ENCODE measurements at places on chromosomes 12 and 14.

- DNase-seq: peak; percentile 48
Measured at GRCh38 chr12:54300732-54301427, at the start of gene NFE2. Gene NFE2 (minus strand): TSS chr12:54301015. CDS start chr12:54295248, 5,767 bp downstream.

DNA sequence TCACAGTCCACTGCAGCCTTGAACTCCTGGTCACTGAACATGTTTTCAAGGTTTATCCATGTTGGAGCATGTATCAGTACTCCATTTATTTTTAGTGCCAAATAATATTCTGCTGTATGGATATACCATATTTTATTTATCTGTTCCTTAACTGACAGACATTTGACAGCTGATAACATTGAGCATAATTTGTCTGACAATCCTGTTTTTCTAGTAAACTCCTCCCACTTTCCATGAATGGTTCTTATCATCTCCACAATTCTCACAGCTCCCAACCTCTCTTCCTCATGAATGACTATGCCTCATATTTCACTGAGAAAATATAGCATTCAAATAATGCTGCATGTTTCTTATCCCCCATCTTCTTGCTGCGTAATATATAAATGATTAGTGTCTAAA, 33.3 kb downstream of the COCH start:
- no peak for DNase-seq

DNA sequence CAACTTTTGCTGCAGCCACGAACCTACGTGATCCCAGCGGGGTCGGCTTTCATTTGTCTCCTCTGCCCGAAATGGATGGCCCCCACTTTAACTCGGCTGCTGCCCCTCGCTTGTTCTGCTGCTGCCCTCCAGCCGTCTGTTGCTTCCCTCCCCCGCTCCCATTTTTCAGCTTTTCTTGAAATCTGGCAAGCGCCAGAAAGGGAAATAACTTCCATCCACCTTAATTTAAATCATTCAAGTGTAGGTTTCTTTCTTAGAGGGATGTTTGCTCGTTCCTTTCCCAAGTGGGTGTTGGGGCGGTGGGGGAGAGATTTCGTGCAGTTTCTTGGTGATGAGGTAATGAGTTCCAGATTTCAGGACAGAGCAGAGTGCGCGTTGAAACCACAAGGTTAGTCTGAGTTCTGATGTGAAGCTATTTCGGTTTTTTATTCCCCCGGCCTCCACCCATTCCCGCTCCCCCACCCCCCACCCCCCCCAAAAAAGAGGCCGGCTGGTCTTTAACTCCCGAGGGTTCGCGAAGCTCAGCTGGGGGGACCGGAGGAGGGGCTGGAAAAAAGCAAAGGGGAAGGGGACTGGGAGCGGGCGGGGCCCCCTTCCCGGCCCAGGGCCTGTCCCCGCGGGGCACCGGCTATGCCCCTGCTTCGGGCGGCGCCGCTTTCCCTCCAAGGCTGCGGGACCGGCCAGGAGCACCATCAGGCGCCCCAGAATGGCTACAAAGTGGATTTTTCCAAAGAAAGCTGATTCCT, 2.2 kb upstream of the ZFP36L1 start:
- DNase-seq: peak; percentile 50

GRCh38 chr12:106274012-106274411, 26.2 kb upstream of the CKAP4 start:
- DNase-seq: no peak

DNA sequence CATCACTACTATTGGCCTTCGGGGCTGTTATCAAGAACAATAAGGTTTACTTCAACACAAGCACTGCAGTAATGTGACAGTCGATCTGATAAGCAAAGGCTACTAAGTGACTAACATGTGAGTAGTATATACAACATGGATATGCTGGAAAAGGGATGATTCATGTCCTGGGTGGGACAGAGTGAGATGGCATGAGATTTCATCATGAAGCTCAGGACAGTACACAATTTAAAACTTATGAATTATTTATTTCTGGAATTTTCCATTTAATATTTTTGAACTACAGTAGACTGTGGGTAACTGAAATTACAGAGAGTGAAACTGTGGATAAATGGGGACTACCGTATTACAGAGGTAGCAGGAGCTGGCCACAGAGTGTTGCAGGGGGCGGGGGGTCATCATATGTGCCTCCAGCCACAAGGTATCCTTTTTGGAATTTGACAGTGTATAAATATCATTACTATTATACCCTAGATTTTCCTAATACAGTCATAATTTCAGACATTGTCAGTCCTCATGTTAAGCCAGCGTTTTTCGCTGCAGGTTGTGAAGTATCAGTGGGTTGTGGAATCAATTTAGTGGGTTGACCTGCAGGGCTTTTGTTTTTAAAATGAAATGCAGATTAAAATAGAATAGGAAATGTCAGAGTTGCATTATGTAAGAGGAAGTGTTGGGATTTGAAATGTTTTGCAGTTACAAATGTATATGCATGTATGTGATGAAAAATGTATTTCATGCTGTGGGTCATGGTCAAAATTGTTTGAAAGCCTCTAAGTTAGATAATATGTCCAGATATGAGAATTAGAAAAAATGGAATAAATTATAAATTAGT, 148.0 kb upstream of the NUDT4 start:
- no peak for DNase-seq
